MM.1S (cell line): ENCODE measurements at places on chromosomes 7 and 10.
A peak's percentile ranks its signal among the peaks of the same experiment; 100 is the strongest.

DNA sequence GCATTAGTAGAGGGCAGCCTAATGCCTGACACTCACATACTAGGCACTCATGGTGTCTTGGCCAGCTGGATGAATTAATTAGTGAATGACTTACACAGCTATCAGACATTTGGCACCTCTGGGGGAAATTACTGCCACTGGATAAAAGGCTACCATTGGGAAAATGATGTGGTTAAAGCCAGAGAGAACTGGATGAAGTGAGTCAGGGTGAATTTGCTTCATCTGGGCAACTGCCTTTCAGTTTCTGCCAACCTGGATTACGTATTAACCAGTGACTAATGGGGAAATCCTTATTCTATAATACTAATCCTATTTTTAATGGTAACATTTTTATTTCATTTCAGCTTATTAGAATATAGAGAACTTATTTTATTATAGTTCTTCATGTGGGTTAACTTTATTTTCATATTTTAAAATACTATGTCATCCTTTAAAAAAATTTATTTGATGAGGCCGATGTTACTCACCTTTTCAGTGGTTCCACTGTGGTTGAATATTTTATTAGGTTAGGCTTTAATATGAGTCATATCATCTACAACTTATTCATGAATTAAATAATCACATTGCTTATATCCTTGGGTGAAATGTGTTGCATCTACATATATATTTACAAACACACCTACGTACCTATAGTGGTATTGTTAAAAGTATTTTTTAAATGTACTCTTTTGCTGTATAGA is 85.6 kb upstream of the CAPZA2 start:
- no peak for DNase-seq

DNA sequence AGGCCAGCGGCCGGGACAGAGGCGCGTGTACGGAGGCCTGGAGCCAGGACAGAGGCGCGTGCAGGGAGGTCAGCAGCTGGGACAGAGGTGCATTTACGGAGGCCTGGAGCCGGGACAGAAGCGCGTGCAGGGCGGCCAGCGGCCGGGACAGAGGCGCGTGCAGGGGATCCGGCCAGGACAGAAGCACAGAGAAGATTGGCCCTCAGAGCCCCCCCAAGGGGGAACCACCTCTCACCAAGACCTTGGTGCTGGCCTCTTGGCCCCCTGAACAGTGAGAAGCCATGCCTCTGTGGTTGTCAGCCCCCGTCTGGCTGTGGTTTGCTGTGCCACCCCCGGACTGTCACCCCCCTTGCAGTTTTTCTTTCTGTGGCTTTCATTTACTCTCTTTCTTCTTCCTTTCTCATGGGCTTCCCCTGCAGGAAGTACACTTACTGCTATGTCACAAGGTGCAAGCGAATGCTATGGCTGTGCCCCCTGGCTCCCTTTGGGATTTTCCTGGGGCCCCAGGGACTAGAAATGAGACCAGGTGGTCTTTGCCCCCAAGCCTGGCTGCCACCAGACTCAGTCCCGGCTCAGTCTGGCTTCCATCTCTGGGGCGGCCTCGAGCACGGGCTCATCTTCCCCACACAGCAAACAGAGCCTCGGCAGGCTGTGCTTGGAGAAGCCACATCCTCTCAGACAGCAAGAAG is 41.1 kb downstream of the INSIG1 start:
- no peak for DNase-seq

DNA sequence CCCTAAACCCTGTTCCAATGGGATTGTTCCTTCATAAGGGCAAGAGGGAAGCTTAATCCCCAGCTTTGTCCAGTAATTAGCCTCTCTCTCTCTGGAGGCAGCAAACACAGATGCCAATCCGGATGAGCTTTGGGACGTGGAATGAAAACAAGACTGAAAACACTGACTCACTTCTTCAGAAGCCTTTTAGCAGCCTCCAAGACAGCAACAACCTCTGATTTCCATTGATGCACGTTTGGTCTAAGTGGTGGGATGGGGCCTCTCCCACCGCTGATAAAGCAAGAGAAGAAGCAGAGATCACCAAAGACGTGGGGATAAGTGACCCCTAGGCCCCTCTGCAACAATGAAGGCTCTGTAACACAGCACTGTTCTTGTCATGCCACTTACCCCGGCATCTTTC is 5.8 kb upstream of the GFRA1 start:
- no peak for DNase-seq

DNA sequence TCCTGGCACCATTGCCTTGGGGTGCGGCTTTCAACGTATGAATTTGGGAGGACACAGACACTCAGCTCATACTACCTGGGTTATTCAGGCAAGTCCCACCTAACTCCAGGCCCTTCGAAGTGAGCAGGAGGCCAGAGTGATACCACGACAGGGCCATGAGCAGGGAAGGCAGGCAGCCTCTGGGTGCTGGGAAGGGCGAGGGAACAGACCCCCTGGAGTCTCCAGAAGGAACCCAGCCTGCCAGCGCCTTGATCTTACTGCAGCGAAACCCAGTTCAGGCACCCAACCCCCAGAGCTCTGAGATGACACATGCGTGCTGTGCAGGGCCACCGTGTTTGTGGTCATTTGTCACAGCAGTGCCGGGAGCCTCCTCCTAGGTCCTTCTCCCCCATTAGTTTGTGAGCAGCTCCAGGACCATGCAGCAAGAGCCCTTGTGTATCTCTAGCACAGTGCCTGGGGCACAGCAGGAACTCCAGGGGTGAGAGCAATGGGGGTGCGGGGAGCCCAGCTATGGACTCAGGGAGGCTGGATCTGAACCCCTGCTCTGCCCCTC is 7.7 kb upstream of the INSIG1 start:
- no peak for DNase-seq

- no peak for DNase-seq
Measured at GRCh38 chr7:32643194-32643593, 147.9 kb downstream of the AVL9 start.

DNA sequence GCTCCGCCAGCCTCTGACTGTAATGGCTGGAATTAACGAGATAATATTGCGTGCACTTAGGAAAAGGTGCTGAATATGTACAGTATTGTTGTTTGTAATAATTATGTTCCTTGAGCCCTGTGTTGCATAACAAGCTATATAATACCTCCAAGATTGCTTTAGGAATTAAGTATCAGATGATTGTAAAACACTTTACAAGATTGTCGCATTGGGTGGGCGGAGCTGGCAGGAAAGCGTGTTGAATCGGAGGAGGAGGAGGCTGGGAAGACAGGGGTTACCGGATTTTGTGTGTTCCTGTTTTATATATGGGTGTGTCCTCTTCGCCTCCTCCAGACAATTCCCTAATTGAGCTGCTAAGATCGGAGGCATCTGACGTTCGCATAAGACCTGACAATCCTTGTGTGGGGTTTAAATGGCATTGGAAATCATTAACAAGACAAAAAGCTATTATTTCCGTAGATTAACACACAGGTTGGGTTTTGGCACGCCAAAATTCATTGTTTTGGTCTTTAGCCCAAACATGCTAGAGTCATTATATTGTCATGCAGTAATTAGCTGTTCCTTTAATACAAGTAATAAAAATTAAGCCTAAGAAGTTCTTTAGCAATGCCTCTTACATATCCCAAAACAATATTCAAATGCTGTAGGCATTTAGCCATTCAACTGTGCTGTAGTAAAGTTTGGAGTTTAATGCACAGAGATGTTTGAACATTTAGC is 192.9 kb upstream of the SH2B2 start:
- DNase-seq = no peak

DNA sequence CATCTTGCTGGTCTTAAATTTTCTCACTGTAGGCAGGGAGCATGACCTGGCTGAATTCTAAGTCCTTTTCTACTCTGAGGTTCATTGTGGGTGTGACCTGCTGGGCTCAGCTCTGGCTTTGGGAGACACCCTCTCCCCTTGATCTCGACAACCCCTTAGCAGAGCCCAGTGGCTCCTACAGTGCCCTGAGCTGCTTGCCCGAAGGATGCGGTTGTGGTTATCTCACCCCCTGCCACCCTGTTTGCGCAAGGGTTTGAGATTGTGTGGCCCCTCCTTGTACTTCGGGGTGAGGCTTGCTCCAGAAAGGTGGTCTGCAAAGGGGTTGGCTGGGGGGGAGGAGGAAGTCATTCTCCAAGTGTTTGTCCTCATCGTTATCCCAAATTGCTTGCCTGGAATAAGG is 55.3 kb downstream of the TCF7L2 start:
- DNase-seq = no peak

DNA sequence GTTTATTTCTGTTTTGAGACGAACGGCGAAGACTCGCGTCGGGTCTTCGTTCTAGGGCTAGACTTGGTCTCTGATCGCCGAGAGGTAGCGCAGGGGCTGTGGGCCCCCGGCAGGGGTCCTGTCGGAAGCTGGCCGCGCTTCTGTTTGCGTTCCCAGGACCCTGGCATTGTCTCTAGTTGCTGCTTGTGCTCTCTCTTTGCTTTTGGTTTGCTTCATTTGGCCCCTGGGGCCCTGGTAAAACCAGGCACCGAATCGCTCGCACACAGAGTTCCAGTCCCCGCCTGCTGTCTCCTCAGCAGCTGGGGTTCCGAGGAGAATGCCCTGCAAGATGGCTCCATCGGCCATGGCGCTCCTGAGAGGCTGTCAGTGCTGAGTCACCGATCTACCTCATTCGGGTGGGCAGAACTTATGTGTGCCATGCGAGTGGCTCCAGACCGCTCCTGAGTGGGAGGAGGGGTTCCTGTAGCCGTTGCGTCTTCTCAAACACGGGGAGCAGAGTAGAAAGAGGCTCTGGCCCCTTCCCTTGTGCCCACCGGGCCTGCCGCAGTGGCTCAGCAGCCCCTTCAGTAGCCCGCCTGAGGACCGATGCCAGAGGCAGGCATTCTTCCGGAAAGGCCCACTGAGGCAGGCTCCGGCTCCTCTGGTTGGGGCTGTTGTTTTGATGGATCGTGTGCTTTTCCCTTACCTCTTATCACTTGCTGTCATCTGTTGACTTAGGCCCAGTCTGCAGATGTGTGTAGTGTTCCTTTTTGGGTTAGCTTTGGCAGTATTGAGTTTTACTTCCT is 826 bp downstream of the CHPF2 start:
- DNase-seq = peak; percentile 58

- DNase-seq = no peak
Measured at GRCh38 chr10:78194539-78195402, 161.1 kb downstream of the RPS24 start.

DNA sequence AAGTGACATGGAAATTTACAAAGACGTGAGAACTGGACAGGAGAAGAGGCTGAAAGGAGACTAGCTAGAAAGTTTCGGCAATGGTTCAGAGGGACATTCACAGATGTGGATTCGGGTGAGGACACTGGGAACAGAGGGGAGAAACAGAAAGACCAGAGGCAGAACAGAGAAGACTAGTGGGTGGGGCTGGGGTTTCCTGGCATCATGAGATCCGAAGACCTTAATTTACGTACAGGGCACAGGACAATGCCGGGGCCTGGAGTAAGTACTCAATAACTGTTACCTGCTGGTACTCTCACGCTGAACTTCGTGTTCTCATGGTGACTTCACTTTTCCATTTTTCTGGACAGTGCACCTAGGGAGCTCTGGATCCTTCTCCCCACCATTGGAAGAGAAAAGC is 53.5 kb downstream of the VOPP1 start:
- no peak for DNase-seq

- peak; percentile 24 for DNase-seq
Measured at GRCh38 chr10:71708301-71708703, 11.3 kb downstream of the C10orf105 start.

GRCh38 chr7:43669286-43670081 is 59.8 kb downstream of the COA1 start:
- no peak for DNase-seq

- DNase-seq = no peak
Measured at GRCh38 chr10:2985729-2986232, 81.6 kb upstream of the PFKP start.

DNA sequence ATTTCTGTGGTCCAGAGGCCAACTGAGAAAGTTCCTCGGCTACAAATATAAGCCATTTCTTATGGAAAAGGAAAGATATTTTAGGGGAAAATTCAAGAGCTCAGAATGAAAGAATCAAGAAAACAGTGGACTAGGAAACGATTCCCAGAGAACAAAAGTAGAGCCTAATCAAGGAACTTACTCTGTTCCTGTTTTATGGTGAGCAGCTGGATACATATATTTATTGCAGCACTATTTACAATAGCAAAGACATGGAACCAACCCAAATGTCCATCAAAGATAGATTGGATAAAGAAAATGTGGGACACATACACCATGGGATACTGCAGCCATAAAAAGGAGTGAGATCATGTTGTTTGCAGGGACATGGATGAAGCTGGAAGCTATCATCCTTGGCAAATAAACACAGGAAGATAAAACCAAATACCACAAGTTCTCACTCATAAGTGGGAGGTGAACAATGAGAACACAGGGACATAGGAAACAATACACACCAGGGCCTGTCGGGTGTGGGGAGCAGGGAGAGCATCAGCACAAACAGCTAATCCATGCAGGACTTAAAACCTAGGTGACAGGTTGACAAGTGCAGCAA is 298.7 kb downstream of the THSD7A start:
- DNase-seq = no peak

DNA sequence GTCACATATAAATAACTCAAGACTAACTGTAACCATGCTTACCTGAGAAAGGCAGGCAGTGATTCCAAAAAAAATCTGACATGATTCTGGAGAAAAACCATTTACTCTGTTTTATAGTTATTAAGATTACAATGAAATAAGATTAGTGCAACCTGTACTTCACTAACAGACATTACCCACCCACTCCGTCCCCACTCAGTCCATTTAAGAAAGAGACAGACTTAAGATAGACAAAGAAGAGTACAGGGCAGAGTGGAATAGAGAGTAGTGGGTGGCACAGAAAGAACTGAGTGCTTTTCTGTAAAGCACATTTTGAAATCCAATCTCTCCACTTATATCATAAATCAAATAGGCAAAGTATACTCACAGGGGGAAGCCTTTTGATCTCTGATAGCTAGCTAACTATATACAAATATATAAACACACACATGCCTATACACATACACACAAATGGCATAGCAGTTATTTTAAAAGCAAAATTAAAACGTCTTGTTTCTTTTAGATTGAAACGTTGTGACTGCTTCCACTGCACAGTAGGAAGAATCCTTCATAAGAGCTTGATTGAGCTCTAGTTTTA is 11.9 kb downstream of the PAXIP1 start:
- DNase-seq = no peak

DNA sequence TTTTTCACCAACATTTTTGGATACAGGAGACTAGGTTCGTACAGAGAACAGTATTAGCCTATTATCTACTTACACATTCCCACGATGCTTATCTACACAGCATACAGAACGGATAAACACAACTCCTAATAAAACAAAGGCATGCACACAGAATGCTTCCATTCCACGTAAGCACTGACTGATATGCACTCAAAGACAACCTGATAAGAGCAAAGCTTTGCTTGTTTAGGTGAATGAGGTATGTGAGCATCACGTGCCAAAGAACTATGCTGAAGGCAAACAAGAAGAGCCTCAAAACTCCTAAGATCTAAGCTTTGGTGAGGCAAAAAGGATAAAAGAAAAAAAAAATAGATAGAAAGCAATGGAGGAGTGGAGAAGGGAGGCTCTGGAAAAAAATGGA is 413.5 kb upstream of the LRRN3 start:
- no peak for DNase-seq

- no peak for DNase-seq
Measured at GRCh38 chr10:27527666-27528295, 23.7 kb downstream of the RAB18 start.
